ENCODE measurements at places on chromosomes 12 and 14.

- DNase-seq: no peak
These were observed 88.8 kb downstream of the FUT8 start for GRCh38 chr14:65501328-65501727.

DNA sequence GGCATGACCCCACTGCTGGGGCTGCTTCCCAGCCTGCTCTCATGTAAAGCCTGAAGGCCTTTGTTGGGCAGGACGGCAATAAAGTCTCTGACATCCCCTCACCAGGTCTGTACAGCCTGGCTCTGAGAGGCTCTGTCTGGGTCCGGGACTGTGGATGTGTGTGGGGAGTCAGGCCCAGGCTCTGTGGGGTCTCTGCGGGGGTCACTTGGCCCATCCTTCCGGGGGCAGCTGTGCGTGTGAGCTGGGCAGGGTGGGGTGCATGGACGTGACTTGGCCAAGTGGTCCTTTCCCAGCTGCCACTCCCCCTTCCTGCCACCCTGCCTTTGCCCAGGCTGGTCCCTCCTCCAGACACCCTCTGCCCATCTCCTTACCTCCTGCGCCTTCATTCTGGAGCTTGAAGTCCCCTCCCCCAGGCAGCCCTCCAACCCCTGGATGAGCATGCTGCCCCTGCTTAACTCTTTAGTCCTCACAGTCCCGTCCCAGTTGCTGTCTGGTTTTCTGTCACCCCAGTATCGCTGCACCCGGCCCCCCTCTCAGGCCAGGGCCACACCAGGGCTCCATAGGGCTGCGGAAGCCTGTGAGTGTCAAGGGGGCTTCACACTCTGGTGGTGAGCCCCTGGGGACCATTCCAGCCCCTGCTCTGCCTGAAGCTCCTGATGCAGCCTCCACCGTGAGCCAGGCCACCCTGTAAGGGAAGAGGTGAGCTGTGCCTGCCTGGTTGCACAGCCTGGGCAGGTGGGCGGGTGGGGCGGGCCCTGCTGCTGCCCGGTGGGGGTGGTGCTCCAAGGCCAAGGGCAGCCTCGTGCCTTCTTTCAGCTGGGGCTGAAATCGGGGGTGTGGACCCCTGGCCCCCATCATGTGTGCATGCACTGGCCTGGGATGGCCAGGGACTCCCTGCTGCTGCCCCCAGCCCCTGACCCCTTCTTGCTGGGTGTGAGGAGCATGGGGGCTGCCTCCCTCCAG lies 25.5 kb upstream of the KIF26A start:
- DNase-seq: no peak

GRCh38 chr14:68392393-68393141 lies 400.3 kb downstream of the ZFP36L1 start:
- DNase-seq: peak; percentile 79

DNA sequence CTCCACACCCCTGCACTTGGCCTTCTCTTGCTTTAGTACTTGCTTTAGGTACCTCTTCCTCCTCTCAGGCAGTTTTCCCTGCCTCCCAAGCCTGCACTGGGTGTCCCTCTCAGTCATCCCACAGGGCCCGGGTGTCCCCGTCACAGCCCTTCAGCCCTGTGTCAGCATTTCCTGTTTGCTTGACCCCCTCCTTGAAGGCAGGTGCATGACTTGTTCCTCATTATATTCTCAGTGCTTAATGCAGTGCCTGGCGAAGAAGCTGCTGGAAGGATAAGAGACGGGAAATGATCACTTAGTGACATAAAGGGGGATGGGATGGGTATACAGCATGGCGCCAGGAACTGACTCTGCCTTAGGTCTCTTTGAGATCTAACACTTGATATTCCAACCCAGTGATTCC lies 61.5 kb downstream of the IQSEC3 start:
- no peak for DNase-seq

DNA sequence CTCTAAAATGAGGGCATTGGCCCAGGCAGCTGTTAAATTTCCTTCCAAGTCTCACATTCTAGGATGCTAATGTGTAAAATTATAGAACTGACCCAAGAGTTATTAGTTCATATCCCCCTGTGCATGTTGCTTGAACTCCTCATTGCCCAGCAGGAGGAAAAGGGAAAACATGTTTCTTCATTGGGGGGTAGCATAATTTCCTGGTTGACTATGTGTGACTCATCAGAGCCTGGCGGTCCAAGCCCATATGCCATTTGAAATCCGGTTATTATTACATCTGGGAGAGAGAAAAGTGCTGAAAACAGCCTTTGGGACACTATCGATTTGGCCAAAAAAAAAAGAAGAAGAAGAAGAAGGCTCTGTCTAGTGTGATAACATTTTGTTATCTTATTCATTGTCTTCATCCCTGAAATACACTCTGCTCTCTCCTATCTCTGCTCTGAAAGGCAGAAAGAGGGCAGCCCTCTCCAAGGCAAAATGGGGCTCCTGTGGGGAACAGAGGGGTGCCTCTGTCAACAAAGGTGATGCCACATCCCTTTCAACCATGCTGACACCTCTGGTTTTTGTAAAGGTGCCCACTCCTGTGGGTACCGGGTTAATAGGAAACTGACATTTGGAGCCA lies 114.2 kb downstream of the DAD1 start:
- DNase-seq: no peak

GRCh38 chr12:88944397-88944796 lies 364.1 kb upstream of the KITLG start:
- no peak for DNase-seq

DNA sequence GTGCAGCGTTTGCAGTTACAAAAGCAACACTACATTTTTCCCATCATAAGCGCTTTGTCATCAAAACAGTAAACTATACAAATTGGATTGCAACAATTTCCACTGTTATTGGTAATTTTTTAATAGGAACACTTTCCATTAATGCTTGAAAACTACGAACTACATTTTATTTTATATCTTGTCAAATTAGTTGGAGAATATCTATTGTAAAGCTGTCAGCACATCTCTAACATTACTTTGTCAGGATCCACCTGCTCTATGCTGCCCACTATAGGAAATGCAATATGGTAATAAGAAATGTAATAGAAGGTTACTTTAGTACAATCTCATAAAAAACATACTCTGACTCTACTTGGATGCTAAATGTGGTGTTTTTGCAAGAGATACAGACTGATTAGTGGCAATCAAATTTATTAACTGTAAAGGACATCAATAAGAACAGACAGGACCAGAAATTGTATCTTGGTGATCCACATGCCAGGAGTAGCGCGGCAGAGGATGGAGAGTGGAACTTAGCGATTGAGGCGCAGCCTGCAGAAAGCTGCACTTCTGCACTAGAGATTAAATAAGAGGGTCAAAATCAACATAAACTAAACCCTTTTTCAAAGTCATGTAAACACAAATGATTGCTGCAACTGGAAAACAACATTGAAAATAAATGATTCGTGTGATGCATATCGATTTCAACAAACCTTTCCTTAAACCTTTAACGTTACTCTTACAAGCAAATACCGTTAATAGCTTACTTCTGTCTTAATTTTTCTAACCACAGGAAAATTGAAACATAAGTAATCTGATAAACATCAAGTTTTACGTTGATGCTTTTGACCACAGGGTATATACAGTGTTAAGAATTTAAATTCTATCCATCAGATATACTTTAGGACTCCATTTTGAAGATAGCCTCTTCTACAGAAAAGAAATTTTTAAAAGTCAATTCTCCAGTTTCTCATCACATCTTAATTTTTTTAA lies 3.6 kb upstream of the ARID2 start:
- DNase-seq: no peak

DNA sequence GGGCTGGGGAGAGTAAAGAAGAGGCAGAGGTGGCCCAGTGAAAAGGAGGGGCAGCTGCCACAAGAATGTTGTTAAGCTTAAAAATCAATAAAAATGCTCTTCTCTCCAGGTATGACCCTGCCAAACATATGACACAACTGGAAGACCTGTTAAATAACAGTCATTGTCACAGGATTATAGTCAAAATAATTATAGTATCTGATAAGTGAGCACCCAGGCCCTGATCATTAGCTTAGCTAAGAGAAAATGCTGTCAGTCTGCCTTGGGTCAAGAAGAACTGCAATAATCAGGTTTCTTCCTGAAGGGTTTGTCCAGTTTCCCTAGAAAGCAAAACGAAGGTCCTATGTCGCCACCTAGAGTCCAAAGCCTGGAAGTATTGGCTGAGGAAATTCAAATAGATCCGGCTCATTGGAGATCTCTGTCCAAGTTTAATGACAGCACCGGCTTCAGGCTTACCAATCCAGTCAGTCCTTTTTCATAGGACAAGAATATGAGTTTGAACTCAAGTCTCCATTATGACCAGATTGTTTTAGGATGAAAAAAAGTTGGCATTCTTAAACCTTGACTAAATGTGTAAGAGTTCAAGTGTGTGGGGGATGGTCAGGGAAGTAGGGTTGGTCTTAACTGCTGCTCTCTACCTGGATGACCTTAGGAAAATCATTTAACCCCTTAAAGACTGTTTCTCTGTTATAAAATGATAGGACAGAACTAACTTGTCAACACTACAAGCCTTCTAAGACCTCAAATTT lies 22.5 kb upstream of the NKX2-8 start:
- no peak for DNase-seq

GRCh38 chr12:91630596-91631293 lies 448.1 kb upstream of the DCN start:
- DNase-seq: no peak

- no peak for DNase-seq
These were observed 120.5 kb downstream of the PHETA1 start for GRCh38 chr12:111248236-111249017.

DNA sequence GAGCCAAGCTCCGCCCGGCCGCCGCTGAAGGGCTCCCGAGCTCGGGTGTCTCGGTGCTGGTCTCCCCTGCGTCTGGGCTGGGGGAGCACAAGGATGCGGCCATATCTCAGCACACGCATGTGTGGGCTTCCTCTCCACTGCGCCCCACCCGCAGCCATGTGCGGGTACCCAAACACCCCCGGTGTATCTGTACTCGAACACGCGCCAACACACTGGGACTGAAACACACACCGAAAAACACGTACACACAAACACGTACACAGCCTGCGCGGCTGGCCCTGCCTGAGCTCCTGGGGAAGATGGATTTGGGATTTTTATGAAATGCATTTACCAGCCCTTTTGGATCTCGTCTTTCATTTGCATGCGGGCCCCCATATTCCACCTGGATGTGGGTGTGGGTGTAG lies 897 bp upstream of the TBX3 start:
- no peak for DNase-seq

- DNase-seq: no peak
These were observed 4.8 kb upstream of the SERPINA9 start for GRCh38 chr14:94480809-94481208.

- no peak for DNase-seq
These were observed 1.5 kb upstream of the POU6F1 start for GRCh38 chr12:51219322-51219721.

DNA sequence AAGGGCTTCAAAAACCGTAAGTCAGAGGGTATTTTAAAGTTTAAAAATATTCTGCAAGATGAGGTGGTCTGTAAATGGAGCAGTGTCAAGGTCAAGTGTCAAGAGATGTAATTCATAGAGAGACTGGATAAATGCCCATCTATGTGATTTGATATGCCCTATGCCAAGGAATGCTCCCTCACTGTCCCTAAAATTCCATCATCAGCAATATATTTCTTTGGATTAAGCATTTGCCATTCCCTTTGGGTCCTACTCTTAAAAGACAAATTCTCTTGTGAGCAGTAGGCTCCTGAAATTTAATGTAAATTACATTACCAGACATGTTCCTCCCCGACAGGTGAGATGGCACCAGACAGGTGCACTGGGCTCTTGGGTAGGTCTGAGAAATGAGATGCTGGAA lies 16.0 kb upstream of the FOS start:
- no peak for DNase-seq

DNA sequence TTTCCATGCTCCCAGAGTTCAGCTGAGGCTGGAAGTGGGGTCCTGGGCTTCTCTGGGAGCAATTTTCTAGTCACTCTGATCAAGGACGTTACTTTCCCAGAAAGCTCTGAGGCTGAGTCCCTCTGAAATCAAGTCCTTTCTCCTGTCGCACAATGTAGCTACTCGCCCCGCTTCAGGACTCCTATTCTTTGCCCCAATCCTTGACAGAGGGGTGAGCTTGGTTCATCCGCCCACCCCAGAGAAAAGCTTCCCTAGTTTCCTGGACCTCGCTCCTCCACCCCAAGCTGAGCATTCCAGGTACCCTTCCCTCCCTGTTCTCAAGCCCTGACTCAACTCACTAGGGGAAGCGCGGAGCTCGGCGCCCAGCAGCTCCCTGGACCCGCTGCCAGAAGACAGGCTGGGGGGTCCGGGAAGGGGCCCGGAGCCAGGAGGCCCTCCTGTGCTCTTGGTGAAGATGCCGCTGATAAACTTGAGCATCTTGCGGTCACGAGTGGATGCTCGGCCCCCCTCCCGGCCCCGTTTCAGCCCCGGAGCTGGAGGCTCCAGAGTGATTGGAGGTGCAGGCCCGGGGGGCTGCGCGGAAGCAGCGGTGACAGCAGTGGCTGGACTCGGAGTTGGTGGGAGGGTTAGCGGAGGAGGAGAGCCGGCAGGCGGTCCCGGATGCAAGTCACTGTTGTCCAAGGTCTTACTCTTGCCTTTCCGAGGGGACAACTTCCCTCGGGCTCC lies 1.6 kb downstream of the AGAP2 start:
- no peak for DNase-seq

DNA sequence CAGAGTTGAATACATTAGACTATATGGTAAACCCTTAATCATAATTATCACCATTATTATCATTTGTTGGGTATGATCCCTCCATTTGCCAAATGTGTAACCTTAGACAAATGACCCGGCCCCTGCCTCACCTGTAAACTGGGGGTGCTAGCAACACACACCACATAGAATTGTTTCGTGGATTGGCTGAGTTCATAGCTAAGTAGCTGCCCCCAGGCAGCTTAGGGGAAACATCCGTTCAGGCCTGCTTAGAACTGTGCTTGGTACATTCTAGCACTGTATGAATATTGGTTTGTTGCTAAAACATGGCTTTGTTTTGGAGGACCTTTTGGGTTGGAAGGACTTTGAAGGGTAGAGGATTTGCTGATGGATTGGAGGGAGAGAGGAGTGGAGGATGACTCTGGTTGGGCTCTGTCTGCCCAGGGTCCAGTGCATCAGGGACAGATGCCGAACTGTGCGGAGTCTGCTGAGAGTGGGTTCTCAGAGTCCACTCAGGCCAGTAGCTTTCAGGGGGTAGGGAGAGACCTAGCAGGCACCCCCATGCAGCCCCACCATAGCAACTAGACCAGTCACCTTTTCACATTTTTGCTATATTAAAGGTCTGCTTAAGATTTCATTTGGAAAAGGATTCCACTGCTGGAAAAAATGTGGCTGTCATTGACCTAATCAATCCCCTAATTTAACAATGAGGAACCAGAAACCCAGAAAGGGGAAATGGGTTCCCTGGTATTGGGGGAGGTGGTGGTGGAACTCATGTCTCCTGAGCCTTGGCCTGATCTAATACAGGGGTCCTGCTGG lies 2.2 kb downstream of the RIN3 start:
- DNase-seq: no peak

- no peak for DNase-seq
These were observed 21.9 kb downstream of the MYRFL start for GRCh38 chr12:69846976-69847375.

Measured in right atrium auricular region (tissue), 2 donors.